Activated naive CD4-positive, alpha-beta T cell (primary cell): ENCODE measurements at places on chromosomes 6 and 20.

GRCh38 chr6:158928068-158928467 lies 71.9 kb downstream of the RSPH3 start:
- no peak for DNase-seq

DNA sequence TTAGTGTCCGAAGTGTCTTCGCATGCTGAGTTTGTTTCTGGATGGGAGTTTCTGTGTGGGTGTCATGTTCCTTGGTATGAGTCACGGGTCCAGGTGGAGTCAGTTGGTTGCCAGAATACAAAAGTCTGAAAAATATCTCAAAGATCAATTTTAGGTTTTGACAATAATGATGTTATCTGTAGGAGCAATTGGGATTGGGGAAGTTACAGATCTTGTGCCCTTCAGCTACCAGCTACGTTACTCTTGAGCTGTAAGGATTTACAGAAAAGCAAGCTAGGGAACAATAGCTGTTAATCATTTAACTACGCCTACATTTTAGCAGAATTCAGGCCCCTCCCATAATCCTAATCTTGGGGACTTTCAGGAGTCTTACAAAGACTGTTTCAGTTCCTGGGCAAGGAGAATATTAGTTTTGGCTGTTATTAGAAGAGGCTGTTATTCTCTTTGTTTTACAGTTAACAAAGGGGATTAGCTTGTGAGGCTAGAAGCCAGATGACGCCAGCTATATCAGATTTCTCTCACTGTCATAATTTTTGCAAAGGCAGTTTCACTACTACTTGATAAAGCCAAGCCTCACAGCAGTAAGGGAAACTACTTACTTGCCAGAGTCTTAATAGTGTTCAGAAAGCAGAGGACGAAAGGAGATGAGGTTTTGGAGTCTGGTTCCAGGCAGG lies 15.4 kb upstream of the SLC22A16 start:
- DNase-seq: no peak

- DNase-seq: no peak
Observed at GRCh38 chr20:24560571-24561491, 91.4 kb downstream of the SYNDIG1 start.

DNA sequence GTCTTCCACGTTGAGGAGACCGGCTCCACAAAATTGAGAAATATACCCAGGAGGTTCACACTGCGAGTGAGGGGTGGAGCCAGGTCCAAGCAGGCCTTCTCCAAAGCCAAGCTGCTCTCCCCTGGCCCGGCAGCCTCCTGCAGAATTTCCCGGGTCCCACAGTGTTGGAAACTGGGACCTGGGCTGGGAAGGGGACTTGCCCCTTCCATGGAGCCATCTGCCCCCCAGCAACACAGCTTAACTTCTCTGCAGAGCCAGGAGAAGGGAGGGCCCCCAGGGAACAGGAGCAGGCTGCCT lies 35.4 kb downstream of the MDFI start:
- DNase-seq: no peak

- no peak for DNase-seq
Observed at GRCh38 chr6:133749427-133749826, 139.5 kb upstream of the TCF21 start.

- no peak for DNase-seq
Observed at GRCh38 chr6:36701401-36701991, 3.9 kb downstream of the RAB44 start.

- DNase-seq: no peak
Observed at GRCh38 chr6:133730881-133731280, 158.0 kb upstream of the TCF21 start.

- no peak for DNase-seq
Observed at GRCh38 chr6:125749865-125750691, 646 bp downstream of the HEY2 start.

- no peak for DNase-seq
Observed at GRCh38 chr6:42692137-42692911, 30.1 kb downstream of the PRPH2 start.

GRCh38 chr6:149233056-149233715 lies 84.3 kb upstream of the TAB2 start:
- peak; percentile 18 for DNase-seq

- no peak for DNase-seq
Observed at GRCh38 chr6:131652472-131652871, 15.4 kb downstream of the ENPP3 start.

- DNase-seq: no peak
Observed at GRCh38 chr6:4885341-4885933, 109.2 kb downstream of the CDYL start.

- peak; percentile 19 for DNase-seq
Observed at GRCh38 chr6:30219244-30219643, 6.0 kb upstream of the TRIM26 start.

- DNase-seq: no peak
Observed at GRCh38 chr20:555976-556385, 12.4 kb upstream of the CSNK2A1 start.

- no peak for DNase-seq
Observed at GRCh38 chr20:9609887-9610502, 95.6 kb downstream of the LAMP5 start.
